A549 (cell line): ENCODE measurements at places on chromosomes 11 and 22.
A peak's percentile ranks its signal among the peaks of the same experiment; 100 is the strongest.

DNA sequence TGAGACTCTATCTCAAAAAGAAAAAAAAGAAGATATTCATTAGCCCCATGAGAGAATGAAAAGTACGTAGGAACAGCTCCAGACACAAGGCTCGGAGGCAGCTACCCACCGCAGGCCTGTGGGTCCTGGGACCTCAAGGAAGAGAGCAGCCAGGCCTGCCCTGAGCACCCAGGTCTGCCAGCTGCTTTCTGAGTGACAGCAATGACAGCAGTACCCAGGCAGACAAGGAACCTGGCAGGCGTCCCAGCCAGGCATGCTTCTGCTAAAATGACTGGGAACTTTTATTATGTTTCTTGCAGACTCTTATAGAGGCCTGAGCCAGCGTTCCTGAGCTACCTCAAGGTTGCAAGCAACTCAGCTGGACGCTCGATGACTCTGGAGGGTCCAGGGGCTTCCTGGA lies 31.6 kb downstream of the CPT1A start:
- DNase-seq, result no peak

GRCh38 chr11:121321614-121322243 lies 29.2 kb downstream of the SC5D start:
- peak; percentile 15 for DNase-seq

GRCh38 chr11:132610216-132610615 lies 922.1 kb downstream of the OPCML start:
- no peak for DNase-seq

- no peak for DNase-seq
Observed at GRCh38 chr22:50243685-50244419, 971 bp downstream of the TUBGCP6 start.

GRCh38 chr11:30811226-30811755 lies 225.1 kb upstream of the MPPED2 start:
- no peak for DNase-seq

- DNase-seq, result peak; percentile 100
Observed at GRCh38 chr11:66288671-66289547, at the start of gene YIF1A. Gene YIF1A, minus strand, starts transcription at chr11:66289143. Its CDS starts 158 bp downstream, at chr11:66288985.

- no peak for DNase-seq
Observed at GRCh38 chr11:93289782-93290463, 40.6 kb upstream of the DEUP1 start.

GRCh38 chr11:1782031-1782590 lies 18.4 kb upstream of the CTSD start:
- DNase-seq, result no peak

DNA sequence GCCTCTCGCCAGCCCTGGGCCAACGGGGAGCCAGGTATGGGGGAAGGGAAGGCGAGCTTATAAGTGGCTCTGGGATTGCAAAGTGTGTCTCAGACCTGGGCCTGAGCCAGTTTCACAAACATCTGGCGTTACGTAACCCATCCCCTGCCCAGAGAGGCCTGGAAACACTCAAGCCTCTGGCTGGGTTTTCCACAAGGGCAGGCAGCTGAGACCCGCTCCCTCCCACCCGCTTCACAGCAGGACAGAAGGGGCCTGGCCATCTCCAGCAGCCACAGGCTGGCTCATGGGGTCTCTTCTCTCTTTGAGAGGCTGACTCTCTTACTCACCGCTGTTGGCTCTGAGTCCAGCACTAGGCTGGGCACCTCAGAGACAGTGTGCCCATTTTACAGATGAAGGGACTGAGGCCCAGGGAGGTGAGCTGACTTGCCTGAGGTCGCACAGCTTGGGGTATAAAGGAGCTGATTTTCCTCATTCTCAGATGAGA lies 44.5 kb downstream of the TRIOBP start:
- DNase-seq, result peak; percentile 75

GRCh38 chr11:32830413-32830738 lies 649 bp downstream of the PRRG4 start:
- DNase-seq, result no peak

DNA sequence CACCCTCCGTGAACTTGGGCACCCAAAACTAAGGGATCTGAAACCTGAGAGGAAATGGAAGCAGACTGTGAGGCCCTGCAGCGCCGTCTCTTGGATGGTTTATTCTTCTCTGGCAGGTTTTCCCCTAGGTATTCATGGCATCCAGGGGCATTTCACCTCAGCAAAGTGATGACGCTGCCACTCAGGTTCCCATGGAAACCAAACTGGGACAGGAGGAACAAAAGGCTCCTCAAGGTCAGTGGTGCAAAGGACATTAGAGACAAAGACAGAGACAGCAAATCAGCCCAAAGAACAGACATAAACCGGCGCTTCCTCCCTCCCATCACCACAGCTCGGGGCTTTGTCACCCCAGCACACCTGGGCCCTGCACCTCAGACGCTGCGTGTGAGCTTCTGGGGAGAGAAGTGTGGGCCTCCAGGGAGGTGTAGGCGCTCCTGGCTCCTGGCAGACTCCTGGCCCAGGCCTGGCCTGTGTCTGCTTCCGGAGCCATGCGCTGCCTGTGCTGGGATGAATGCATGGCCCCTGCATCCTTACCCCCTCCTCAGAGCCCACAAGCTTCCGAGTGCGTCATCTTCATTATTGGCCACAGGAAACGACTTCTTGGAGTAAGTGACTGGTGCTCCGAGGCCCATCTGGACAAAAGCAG lies 5.9 kb downstream of the TP53AIP1 start:
- no peak for DNase-seq

DNA sequence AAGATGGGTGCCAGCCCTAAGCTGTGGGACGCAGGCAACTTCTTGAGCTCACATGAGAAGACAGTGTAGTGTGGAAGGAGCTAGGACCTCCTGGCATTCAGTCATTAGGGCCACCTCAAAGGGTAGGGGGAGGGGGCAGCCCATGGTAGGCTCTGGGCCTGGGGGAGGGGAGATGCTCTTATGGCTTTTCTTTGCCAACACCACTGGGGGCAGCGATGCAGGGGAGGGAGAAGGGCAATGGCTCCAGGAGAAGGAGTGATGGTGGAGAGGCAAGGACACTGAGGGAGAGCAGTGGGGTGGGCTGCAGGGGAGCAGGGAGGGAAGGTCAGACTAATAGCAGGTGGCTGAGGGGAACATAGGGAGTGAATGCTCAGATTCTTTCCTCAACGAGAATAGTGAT lies 63.3 kb upstream of the SUSD2 start:
- no peak for DNase-seq

GRCh38 chr11:82775736-82776346 lies 42.2 kb upstream of the FAM181B start:
- peak; percentile 40 for DNase-seq

DNA sequence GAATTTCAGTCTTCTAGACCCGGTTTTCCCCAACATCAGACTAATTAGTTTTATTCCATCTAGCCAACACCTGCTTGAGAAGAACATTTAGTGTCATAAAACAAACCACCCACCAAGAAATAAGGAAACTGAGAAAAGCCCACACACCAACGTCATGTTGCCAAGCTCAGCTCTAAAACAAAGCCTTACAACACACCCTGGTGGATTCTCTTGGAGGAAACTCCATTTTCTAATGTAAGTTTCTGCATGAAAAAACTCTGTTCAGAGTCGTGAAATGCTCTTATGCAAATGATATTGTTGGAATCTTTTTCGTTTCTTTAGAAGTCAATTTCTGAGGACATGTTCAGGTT lies 105.0 kb upstream of the RAG2 start:
- DNase-seq, result no peak

DNA sequence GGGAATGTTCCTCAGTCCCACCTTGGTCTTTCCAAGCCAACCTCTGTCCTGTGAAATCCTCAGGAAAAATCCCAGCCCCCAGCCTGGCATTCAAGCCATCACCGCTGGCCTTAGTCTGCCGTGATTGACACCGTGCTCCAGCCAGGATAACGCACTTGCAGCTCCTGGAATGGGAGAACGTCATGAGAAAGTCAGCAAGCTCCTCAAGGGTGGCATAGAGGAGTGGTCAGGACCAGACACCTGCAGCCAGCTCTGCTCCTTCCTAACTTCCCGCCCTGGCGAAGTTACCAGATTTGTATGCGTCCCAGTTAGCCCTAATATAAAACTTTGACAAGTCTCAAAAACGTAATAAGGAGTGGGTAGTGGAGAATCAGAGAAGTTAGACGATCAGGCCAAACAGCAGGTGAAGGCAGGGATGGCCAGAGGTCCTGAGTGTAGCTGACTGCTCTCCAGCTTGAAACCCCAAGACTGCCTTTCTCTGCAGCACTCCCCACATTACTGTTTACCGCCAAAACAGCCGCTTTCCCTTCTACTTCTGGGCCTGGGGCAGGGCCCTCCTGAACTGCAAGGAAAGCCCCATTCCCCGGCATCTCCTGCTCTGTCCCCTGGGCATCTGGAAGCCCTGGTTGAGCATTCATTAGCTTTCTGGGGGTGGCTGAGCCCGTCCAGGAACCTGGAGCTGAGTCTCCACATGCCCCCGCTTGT lies 1.3 kb upstream of the DKK3 start:
- DNase-seq, result no peak

DNA sequence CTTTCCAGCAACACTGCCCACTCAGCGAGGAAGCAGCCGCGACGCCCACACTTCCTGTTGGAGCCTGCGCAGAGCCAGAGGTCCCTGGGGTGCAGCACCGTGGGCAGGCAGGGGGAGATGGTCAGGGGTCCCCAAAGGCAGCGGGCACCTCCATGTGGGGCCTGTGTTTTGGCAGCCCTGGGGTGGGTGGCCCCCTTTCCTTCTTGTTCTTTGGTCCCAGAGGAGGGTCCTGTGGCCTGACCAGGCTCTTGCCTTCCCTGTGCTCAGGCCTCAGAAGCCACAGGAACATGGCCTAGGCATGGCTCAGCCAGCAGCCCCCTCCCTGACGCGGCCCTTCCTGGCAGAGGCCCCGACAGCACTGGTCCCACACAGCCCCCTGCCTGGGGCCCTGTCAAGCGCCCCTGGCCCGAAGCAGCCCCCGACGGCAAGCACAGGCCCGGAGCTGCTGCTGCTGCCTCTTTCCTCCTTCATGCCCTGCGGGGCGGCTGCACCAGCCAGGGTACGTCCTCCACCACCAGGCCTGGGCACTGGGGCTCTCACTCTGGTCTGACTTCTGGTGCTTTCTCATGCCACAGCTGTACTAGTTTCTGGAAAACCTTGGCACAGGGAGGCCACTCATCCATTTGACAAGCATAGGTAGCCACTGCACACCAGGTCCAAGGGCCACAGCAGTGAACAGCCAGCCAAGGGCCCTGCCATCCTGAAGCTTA lies 47.1 kb downstream of the PISD start:
- no peak for DNase-seq

- DNase-seq, result no peak
Observed at GRCh38 chr11:16825968-16826367, 87.5 kb downstream of the C11orf58 start.

DNA sequence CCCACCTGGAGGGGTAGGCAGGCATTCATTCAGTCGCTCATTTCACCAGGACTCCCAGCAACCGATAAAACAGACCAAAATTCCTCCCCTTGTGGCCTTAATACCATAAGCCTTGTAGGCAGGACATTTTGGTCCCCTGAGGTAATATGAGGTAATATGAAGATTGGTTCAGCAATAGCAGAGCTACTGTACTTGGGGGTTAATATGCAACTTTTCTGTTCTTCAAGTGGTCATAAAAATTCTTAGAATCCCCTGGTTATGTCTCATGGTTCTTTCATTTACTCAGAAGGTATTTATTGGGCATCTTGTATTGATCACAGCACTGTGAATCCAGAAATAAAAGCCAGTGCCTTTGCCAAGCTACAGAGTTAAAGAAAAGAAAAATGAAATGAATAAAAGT lies 29.8 kb downstream of the SHISA8 start:
- no peak for DNase-seq

- peak; percentile 16 for DNase-seq
Observed at GRCh38 chr11:17351172-17351509, 459 bp upstream of the NCR3LG1 start.

GRCh38 chr11:30697032-30697431 lies 110.9 kb upstream of the MPPED2 start:
- DNase-seq, result no peak
